ENCODE measurements at places on chromosomes 4 and X.

- no peaks in the 10 kb centered on the region for H3K27me3 ChIP-seq
- peaks cover 38% of the 10 kb centered on the region for H3K4me1 ChIP-seq
Measured at GRCh38 chr4:56649445-56650261, 31.4 kb downstream of the HOPX start.

DNA sequence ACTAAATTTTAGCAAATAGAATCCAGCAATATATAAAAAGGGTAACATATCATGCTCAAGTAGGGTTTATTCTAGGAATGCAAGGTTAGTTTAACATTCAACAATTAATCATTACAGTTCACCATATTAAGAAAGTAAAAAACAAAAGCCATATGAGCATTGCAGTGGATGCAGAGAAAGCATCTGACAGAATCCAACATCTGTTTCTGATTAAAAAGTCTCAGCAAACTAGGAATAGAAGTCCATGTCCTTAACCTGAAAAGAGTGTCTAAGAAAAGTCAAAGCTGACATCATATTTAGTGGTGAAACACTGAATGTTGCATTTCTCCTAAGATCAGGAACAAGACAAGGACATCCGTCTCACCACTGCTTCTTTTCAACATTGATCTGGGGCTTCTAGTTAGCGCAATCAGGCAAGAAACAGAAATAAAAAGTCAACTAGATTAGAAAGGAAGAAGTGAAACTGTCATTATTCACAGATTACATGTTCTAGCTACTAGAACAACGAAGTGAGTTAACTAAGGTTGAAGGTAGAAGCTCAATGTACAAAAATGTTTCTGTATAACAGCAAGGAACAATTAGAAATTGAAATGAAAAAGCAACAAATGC lies 49.3 kb downstream of the MRPL1 start:
- no peak for DNase-seq
- no peak overlapping the region for H3K4me3 ChIP-seq
- H3K27me3 ChIP-seq: no peaks in the 10 kb centered on the region
- H3K4me1 ChIP-seq: peaks cover 23% of the 10 kb centered on the region

DNA sequence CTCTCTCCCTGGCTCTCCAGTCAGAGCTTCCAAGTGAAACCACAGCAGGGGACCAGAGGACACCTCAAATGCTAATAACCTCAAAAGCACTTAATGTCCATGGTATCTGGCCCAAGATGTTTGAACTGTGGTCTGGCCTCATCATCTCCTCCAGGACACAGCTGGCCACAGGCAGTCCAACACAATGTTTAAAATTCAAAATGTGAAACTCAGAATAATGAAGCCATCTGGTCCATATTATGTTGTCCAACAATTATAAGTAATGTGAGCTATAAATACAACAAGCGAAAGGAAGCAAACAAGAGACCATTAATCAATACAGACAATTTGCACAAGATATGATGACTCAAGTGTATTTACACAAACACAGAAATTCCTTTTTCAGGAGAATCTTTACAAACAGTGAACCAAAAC lies 90.7 kb upstream of the S100G start:
- DNase-seq: no peak
- no peaks in the 10 kb centered on the region for H3K27me3 ChIP-seq
- no peaks in the 10 kb centered on the region for H3K4me1 ChIP-seq
- H3K27ac ChIP-seq: no peak overlapping the region
- H3K36me3 ChIP-seq: no peaks in the 10 kb centered on the region
- no peak overlapping the region for H3K4me3 ChIP-seq

DNA sequence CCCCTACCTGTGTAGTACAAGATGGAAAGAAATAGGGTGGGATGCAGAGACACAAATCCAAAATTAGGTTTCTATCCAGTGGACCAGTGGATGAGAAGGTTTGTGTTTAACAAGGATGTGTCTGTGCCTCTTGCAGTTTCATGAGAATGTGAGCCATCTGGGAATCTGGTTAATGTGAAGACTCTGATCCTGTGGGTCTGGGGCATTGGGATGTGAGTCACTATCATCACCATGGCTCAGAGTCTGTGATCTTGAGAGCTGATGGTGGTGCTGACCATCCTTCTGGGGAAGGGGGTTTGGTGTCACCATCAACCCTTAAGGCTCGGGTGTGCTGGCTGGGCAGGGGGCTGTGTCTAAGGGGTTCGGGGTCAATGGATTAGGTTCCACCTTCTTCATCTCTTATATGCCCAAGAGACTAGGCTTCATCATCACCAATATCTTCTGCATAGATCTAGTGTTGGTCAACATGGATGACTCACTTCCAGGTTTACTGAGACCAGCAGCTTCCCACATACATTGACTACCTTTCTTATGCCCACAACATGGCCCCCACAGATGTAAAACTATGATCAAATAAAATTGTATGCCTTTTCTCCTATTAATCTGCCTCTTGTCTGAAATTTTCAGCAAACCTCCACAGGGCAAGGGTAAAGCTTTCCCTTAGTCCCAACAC lies 65.7 kb upstream of the MID1 start:
- H3K27me3 ChIP-seq: peaks cover 13% of the 10 kb centered on the region
- H3K4me1 ChIP-seq: no peaks in the 10 kb centered on the region
- no peak for DNase-seq
- no peak overlapping the region for H3K4me3 ChIP-seq
- no peak overlapping the region for H3K27ac ChIP-seq
- no peaks in the 10 kb centered on the region for H3K36me3 ChIP-seq

- peak overlapping the region; percentile 84 for H3K4me3 ChIP-seq
- peaks cover 17% of the 10 kb centered on the region for H3K36me3 ChIP-seq
- peaks cover 50% of the 10 kb centered on the region for H3K4me1 ChIP-seq
- peak overlapping the region; percentile 95 for H3K27ac ChIP-seq
Measured at GRCh38 chr4:8198206-8198905, 734 bp upstream of the SH3TC1 start.

DNA sequence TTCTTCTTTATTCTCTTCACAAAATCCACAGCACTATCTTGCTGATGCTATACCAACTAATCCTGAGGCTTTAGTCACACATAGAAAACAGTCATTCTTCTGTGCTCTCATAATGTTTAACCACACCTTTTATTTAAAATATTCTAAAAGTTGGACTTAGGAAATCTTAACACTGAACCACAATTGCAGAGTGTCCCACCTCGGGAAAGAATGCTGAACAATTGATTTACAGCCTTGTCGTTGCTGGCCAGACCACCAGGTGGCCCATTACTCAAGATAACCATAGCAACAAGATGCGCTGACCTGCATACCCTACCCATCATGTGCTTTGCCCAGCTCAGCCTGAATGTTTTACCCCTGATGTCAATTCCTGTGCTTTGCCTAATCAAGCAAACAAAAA lies 100.8 kb downstream of the ARSJ start:
- peaks cover 6% of the 10 kb centered on the region for H3K4me1 ChIP-seq
- no peak for DNase-seq
- H3K27ac ChIP-seq: no peak overlapping the region

GRCh38 chrX:120664081-120664480 lies 34.2 kb upstream of the C1GALT1C1 start:
- no peak for DNase-seq
- no peak overlapping the region for H3K27ac ChIP-seq
- H3K27me3 ChIP-seq: no peaks in the 10 kb centered on the region
- H3K4me3 ChIP-seq: no peak overlapping the region

- no peaks in the 10 kb centered on the region for H3K4me1 ChIP-seq
- peaks cover 7% of the 10 kb centered on the region for H3K27me3 ChIP-seq
- H3K27ac ChIP-seq: no peak overlapping the region
Measured at GRCh38 chr4:80219301-80220025, 22.2 kb downstream of the PRDM8 start.

DNA sequence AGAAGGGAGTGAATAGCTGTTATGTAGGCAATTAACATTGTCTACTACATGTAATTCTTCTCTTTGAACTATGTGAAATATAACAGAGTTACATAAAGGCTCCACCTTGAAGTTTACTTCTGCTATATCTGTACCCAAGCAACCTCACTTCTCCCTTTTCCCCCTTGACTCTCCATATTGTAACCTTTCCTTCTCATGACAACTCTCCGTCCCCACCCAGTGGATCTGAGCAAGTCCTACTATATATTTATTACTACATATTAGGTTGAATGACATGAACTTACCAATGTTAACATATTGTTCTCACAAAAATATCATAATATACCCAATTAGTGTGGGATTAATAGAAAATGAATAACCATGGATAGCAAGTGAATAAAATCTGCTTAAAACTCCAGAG lies 93.2 kb upstream of the ATP8A1 start:
- no peaks in the 10 kb centered on the region for H3K36me3 ChIP-seq
- no peak overlapping the region for H3K4me3 ChIP-seq
- peaks cover 4% of the 10 kb centered on the region for H3K27me3 ChIP-seq
- DNase-seq: no peak
- no peak overlapping the region for H3K27ac ChIP-seq

DNA sequence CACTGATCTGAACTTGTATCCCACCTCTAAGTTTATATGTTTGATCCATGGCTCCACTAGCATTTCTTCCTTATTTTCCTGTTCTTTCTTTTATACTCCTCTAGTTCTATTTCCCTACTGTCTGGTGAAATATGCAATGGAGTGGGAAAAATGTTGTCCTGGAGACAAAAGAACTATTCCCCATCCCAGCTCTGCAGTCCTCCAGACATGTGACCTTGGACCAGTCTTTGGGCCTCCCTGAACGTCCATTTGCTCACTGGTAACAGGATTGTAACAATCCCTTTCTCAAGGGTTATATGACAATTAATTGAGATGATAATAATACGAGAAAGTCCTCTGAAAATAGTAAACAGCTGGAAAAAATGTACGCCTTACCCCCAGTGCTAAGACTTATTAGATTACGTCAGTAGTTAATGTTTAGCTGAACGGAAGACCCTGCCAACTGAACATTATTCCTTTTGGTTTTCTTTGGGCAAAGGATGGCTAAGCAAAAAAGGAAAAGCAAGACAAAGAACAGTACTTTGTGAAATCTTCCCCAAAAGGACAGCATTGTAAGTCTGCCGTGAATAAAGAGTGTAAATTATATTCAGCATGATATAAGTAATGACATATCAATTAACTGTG lies 302.3 kb upstream of the PPARGC1A start:
- DNase-seq: no peak
- H3K4me3 ChIP-seq: no peak overlapping the region
- H3K36me3 ChIP-seq: no peaks in the 10 kb centered on the region

GRCh38 chr4:147770831-147771230 lies 38.9 kb downstream of the ARHGAP10 start:
- H3K27ac ChIP-seq: no peak overlapping the region
- H3K36me3 ChIP-seq: no peaks in the 10 kb centered on the region
- DNase-seq: no peak
- H3K4me1 ChIP-seq: no peaks in the 10 kb centered on the region

DNA sequence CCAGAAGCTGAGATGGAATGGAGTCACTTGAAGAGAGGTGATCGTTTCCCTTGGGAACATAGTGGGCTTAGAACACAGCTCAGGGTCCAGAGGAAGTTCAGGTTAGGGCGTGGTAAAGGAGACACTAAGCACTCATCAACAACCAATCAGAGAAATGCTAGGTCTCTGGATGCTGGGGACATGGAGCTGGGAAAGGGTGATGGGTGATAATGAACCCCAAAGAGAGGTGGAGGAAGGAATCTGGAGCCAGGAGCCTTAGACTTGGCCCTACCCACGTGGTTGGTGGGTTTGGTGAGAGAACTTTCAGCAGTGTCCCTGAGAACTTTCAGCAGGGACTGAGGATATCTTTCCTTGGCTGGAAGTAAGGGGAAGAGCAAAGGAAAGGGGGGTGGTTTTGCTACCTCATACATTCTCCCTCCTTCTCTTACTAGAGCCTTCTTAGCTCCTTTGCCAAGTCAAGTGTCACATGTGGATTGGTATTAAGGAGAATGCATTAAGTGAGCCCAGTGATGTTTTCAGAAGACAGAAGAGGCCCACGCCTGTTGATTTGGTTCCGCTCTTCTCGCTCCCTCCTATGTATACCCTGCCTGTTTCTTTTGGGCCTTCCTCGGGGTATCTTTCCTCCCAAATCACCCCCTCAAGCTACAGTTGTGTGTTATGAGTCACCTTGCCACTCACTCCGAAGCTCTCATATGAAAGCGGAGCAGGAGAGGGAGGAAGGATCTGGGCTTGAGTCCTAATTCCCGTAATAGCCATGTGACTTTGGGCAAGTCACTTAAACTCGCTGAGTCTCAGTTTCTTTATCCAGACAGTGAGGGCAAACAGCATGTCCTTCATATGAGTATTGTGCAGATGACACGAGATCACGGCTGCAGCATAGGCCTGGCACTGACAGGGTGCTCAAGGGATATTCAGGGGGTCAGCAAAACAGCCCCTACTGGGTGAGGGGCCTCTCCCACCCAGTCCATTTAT lies 63.1 kb downstream of the TSC22D3 start:
- no peaks in the 10 kb centered on the region for H3K27me3 ChIP-seq
- peaks cover 27% of the 10 kb centered on the region for H3K4me1 ChIP-seq
- H3K36me3 ChIP-seq: peaks cover 5% of the 10 kb centered on the region
- peak overlapping the region; percentile 98 for H3K27ac ChIP-seq
- H3K4me3 ChIP-seq: no peak overlapping the region
- DNase-seq: no peak

- no peak overlapping the region for H3K27ac ChIP-seq
- no peaks in the 10 kb centered on the region for H3K27me3 ChIP-seq
- no peak overlapping the region for H3K4me3 ChIP-seq
- no peak for DNase-seq
Measured at GRCh38 chrX:44890247-44890646, 17.3 kb downstream of the KDM6A start.

- peak overlapping the region; percentile 77 for H3K27ac ChIP-seq
- H3K4me3 ChIP-seq: peak overlapping the region; percentile 43
- peak; percentile 54 for DNase-seq
- peaks cover 23% of the 10 kb centered on the region for H3K4me1 ChIP-seq
- peaks cover 10% of the 10 kb centered on the region for H3K27me3 ChIP-seq
Measured at GRCh38 chrX:65601530-65602220, 65.8 kb upstream of the MSN start.

- no peak for DNase-seq
- H3K4me3 ChIP-seq: peak overlapping the region; percentile 87
- H3K27ac ChIP-seq: peak overlapping the region; percentile 97
- no peaks in the 10 kb centered on the region for H3K27me3 ChIP-seq
Measured at GRCh38 chr4:70703619-70704214, 15.4 kb downstream of the UTP3 start.

DNA sequence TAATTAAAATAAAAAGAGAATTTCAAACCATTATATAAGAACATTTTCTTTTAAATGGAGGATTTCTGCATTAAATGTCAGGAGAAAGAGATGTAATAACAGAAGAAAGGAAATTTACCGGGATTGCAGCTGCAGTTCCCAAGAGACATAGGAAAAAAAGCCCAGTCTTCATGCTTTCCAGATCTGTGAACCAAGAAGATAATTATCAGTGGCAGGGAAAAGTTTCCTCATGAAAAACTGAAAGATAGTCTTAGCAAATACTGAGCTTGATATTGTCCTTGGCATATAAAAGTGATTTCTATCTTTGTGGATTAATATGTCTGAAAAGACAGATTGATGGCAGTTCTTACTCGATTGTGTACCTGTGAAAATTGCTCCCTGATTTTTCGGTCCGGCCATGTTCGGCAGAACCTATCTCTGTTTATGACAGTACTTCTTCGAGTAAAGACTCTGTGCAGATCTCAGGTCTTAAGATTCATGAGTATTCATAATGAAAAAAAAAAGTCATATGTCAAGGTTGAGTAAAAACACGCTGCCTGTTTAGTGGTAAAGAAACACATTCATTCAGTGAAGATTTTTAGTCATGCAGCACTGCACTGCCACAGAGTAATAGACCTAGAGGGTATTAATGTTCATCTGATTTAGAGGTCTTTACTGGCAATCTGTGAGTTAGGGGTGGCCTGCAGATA lies 29.6 kb downstream of the SPARCL1 start:
- DNase-seq: no peak
- no peaks in the 10 kb centered on the region for H3K36me3 ChIP-seq
- H3K27me3 ChIP-seq: no peaks in the 10 kb centered on the region
- H3K4me1 ChIP-seq: no peaks in the 10 kb centered on the region
- no peak overlapping the region for H3K4me3 ChIP-seq
